Left ventricle myocardium superior (tissue), 1 donor: ENCODE measurements at places on chromosomes 12 and 14. TPM values are rescaled to one million over a fixed set of nuclear protein-coding genes. Genes with fewer than 3 reads are reported as not detected.

GRCh38 chr14:46300765-46301164 is 350.8 kb downstream of the RPL10L start:
- DNase-seq, result no peak

DNA sequence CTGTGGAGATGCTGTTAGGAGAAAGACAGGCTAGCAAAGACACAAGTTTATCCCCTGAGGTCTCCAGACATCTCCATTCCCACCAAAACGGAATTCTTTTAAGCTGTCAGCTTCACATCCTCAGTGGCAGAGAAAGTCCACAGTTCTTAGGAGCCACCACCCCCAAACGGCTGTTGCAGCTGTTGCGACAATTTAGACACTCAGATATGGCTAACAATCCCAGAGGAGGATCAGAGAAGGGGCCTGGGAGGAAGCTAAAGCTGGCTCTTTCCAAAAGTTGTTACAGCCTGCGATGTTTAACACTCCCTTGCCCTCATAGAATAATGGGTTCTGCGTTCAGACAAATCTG is 1.9 kb upstream of the ATP5MC2 start:
- DNase-seq, result no peak

GRCh38 chr12:98736352-98737321 is 91.5 kb downstream of the APAF1 start:
- DNase-seq, result no peak

DNA sequence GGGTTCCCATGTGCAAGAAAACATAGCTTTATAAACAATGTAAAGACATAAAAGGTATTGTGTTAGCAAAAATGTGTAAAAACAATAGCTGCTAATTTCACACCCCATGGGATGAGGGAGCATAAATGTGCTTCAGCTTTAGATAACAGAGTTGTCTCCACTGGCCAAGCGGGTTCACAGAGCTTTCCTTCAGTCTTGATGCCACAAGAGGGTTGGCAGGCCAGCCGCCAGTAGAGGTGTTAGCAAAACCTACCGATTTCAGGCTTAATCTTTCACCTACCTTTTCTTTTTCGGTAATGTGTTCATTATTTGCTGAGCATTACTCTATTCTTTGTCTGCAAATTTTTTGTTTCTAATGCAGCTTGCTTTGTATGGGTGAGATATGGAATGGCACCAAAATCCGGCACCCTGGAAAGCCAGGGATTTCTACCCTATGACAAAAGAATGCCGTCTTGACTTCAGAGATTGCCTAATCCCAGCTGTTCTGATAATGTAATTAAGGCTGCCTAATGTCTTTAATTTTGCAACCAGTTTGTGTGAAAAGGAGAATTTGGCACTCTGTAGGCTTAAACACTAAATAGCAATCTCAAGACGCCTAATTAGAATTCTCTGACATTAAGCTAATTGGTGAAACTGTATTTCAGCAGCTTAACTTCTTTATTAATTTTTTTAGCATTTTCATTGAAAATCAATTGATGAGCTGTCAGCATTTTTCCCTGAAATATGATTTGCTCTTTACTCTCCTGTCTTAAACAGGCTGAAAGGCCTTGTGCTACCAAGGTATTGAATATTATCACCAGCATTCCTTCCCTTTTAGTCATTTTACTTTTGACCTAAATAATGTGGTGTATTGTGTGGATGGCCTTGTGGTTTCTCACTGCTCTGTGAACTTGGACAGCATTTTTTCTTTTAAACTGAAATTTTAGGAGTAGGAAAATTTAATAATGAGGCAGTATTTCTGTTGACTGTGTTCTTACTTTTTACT is 60.7 kb downstream of the POLR3B start:
- DNase-seq, result no peak

DNA sequence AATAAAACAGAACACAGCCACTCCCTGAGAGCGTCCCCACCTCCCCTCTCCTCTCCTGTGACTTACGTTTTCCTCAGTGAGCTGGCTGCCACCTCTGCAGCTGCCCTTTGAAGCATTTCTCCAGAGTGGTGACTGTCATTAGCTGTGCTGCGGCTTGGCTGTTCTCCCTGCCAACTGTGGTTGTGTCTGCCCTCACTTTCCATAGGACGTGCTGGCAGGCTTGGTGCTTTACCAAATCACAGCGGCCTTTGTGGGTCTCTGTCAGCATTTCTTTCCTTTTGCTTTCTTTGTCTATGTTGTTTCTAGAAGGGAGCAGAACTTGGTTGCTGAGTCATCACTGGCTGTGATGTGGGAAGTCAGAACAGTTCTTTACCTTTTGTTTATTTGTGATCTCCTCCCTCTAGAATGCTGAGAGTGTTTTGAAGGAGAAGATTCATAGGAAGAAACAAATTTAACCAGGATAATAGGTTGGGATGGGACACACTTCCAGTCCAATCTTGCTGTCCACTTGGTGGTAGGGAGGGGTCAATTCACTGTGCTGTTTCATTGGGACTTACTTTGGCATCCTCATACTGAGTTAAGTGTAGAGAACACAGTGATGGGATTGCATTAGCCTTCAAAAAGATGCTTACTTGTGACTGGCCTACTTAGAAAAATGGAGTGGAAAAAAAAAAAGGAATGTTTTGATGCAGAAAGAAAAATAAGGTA is 88.2 kb downstream of the TMX1 start:
- peak; percentile 40 for DNase-seq

DNA sequence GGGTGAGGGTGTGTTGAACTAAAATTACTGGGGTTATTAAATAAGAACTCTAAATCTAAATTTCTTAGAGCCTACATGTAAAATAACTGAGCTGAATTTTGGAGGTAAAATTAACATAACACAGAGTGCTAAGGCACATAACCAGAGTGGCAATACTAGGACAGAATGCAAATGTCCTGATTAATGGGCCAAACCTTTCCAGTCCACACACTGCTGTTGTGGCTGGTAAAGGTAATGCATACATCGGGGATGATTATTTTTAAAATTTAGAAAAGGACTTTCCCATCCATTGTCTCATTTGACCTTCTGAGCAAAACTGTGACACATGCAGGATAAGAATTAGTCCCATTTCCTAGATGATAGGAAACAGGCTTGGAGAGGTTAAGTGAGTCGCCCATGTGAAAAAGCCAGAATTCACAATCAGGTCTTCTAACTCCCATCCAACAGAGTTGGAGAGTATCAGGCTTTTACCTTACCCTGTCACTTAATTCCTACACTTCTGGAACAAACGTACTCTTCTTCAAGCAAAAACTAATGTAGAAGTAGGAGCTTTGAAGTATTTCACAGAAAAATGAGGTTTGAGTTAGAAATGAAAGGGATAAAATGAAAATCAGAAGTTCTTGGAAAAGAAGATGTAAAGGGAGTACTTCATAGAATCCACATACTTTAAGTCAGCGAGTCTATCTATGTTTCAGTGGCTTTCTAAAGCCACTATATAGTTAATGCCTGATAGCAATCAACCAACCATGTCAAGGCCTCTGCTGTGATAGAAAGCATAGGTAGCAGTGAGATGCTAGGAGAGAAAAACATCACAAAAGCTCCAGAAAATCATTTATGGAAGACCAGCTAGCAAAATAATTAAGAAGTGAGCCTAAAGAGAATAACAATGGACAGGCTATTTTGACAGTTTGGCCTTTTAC is 334.9 kb upstream of the DIO2 start:
- no peak for DNase-seq

Gene TMX1
- 8.9 TPM for total RNA-seq

Gene COX8C
- 0.55 TPM for total RNA-seq

Gene PRB2
- not detected for total RNA-seq
